DMS79 treated with DMSO at 0.1 percent for 48 hours (cell line): ENCODE measurements at places on chromosomes 1 and 21.

- no peak for DNase-seq
Measured at GRCh38 chr1:179599623-179600249, 8.1 kb downstream of the TDRD5 start.

DNA sequence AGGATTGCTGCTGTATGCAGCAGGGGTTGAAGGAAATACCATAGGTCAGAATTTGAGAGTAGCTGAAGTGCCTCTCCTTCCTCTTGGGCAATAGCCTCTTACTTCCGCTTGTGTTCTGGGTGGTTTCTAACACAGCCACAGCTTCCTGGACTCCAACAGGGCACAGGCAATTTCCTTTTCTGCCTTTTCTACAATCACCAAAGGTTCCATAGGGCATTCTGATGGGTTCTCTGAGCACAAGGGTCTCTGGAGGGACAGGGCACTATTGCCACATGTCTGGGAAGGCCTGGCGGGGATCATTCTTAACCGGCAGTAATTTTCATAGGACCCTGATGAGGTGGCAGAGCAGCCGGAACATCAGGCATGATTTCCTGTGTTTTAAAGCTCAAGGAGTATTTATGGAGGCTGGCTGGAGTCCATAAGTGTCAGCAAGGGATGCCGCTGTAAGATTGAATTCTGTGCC is 5.5 kb upstream of the AGTRAP start:
- DNase-seq, result peak; percentile 38

GRCh38 chr1:178461104-178461503 is 35.7 kb downstream of the CLEC20A start:
- DNase-seq, result no peak

GRCh38 chr1:226100436-226101391 is 38.2 kb downstream of the H3-3A start:
- DNase-seq, result peak; percentile 57

GRCh38 chr1:164223378-164223777 is 335.6 kb upstream of the PBX1 start:
- DNase-seq, result peak; percentile 96
